Muscle of leg (tissue), 16 donors: ENCODE measurements at places on chromosomes 7 and 10.

DNA sequence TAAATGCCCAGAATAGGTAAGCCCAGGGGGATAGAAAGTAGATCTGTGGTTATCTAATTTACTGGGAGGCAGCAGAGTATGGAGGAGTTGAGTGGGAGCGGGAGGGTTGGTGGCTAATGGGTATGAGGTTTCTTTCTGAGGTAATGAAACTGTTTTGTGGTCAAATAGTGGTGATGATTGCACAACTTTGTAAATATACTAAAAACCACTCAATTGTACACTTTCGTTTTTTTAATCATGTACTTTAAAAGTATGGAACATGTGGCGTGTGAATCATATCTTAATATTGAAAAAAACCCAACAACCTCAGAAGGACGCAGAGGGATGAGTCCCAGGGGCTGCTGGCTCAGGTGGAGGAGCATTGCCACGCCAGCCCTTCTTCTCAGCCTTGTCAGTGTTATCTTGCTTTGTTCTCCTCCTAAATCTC lies 118.1 kb downstream of the WDR11 start:
- no peak for DNase-seq

GRCh38 chr10:114272696-114273095 lies 33.6 kb downstream of the VWA2 start:
- DNase-seq = no peak

DNA sequence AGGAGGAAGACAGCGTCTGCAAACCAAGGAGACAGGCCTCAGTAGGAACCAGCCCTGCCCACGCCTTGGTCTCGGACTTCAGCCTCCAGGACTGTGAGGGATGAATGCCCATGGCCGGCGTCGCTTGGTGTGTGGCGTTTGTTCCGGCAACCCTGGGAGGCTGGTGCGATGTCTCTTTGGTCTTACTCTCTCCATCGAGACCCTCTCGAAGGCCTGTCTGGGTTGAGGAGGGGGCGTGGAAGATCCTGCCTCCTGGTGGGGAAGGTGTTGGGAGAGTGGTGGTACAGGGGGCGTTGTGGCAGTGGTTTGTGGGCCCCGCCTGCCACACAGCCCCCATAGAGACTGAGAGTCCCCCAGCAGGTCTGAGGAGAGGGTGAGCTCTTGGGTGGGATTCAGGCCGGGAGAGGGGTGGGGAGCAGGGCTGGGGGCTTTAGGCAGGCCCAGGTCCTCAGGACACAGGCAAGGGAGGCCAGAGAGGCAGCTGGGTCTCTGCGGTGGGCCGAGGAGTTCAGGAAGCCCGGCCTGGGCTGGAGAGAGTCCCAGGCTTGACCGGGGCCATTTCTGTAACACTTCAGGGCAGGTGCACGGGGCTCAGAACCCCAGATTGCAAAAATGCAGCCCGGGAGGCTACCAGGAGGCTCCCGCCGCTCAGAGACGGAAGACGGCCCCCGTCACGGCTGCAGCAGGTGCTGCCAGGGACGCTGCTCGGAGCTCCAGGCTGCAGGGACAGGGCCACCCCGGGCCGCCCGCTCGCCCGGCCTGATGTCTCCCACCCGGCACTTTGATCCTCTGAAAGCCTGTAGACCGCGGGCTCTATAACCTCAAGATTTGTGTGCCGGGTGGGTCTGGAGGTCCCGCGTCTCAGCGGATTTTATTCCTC lies 33.8 kb upstream of the PSMG3 start:
- DNase-seq = no peak

GRCh38 chr10:129259128-129259815 lies 207.8 kb upstream of the MGMT start:
- DNase-seq = peak; percentile 20

DNA sequence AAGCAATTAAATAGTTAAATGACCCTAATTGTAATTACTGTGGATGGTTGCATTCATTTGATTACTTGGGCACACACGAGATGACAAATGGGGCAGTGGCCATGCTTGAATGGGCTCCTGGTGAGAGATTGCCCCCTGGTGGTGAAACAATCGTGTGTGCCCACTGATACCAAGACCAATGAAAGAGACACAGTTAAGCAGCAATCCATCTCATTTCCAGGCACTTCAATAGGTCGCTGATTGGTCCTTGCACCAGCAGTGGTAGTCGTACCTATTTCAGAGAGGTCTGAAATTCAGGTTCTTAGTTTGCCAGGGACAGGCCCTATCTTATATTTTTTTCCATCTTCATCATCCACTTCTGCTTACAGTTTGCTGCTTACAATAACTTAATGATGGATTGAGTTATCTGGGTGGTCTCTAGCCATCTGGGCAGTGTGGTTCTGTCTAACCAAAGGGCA lies 8.3 kb downstream of the PCBD1 start:
- DNase-seq = peak; percentile 85

DNA sequence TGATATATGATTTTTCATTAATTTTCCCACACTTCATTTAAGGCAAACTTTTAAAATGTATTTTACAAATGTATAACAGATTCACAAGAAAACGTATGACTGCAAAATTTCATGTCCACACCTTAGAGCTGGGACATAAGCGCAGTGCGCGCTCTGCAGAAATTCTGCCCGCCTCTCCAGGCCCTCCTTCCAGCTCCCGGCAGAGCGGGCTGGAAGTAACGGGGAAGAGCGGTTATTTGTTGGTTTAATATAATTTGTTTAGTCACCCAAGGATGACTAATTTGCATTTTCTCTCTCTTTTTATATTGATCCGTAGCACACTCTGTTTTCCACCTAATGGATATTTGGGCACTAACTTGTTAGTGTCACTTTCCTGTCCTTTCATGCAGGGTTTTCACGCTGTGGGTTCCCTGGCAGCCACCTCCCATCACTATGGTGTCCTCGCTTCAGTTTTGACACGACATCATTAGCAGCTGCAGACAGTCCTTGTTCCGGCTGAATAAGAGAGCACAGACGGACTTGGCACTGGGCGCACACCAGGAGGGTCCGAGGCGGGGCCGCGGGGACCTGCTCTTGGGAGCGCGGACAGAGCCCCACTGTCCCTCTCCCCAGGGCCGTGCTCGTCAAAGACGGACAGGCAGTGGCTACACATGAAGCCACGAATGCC lies 129.2 kb upstream of the SEC61G start:
- peak; percentile 63 for DNase-seq

DNA sequence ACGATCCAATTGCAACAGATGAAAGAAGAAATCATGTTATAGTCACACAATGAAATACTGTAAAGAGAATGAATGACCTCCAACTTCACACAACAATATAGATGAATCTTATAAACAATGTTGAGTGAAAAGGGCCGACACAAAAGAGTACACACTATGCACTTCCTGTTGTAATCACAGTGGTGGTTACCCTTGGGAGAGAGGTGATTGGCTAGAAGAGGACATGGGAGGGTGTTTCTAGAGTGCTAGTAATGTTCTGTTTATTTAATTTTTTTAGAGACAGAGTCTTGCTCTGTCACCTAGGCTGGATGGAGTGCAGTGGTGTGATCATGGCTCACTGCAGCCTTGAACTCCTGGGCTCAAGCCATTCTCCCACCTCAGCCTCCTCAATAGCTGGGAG lies 82.5 kb downstream of the NDUFB2 start:
- no peak for DNase-seq

GRCh38 chr10:47070541-47070940 lies 159.3 kb downstream of the PTPN20 start:
- no peak for DNase-seq

DNA sequence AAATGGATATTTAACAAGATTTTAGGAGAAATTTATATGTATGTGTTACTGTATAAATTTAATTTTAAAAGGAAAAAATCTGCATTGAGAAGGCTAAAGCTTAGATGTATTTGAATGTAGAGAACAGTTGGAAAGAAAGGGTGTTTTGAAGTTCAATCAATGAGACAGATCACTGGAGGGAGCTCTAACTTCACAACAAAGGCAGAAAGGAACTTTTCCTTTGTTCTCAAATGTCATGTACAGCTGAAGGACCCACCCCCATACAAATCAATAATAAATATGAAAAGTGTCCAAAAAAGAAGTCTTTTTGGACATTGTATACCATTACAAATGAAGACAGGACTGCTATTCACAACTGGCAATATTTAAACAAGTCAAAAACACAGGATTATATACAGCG lies 403.4 kb downstream of the DNAJB9 start:
- peak; percentile 46 for DNase-seq

GRCh38 chr10:45379891-45380540 lies 6.0 kb downstream of the ALOX5 start:
- DNase-seq = peak; percentile 72

GRCh38 chr10:44986670-44987069 lies 8.1 kb upstream of the DEPP1 start:
- peak; percentile 77 for DNase-seq

- no peak for DNase-seq
These were observed 134.6 kb upstream of the TCF7L2 start for GRCh38 chr10:112815269-112816032.

- peak; percentile 86 for DNase-seq
These were observed 102.1 kb upstream of the MDFIC start for GRCh38 chr7:114819616-114820362.

GRCh38 chr10:44662051-44662450 lies 249.1 kb upstream of the TMEM72 start:
- DNase-seq = peak; percentile 85

DNA sequence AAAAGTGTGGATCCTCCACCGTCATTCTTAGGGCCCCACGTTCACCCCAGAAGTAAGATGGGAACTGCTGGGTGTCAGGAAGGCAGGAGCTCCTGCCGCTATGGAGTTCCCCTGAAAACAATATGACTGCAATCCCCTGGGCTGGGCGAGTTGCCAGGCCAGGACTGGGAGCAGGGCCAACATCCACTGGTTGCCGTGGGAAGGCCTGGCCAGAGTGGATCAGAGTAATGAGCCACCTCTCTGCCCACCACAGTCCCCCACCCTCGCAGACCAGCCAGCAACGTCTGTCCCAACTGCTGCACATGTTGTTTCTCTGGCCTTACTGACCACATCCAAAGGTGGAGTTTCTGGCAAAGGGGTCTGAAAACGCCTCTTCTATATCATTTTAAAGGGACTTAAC lies 86.6 kb downstream of the STRA8 start:
- DNase-seq = peak; percentile 62

DNA sequence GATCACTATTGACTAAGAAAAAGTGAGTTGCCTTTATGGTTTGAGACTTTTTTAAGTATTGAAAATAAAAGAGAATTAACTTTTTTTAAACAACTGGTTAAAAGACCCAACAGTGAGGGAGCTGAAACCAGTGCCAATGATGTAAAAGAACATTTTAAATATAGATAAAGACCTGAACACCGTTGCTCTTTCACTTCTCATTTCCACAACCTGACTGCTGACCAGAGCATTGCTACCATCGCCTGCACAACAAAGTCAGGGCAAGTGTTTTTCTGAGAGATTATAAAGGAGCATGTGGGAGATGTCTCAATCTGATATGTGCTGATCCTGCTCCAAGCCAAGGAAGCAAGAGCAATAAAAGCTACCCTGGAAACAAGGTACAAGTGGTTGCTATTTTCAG lies 34.7 kb downstream of the IMMP2L start:
- DNase-seq = no peak

GRCh38 chr10:62655337-62655994 lies 149.1 kb upstream of the ADO start:
- DNase-seq = no peak

DNA sequence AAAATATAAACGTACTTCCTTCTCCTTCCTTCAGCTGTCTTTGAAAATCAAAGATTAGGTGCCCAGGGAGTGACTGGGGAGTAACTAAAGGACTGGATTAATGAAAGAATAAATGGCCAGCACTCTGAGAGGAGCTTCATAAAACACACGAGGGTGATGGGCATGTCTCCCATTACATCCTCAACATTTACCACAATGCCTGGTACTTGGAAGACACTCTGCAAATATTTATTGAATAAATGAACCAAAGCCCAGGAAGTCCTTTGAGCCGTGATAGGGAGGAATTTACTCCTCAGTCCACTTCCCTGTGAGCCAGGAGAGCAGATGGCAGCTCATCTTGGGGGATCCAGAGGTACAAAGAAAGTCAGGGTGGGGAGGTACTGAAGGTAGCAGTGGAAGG lies 96.3 kb downstream of the RAB11FIP2 start:
- DNase-seq = no peak

GRCh38 chr7:46288861-46289260 lies 367.8 kb upstream of the IGFBP3 start:
- no peak for DNase-seq

- no peak for DNase-seq
These were observed 73.6 kb upstream of the LSM8 start for GRCh38 chr7:118110178-118110925.
